Thymus (tissue), 14 donors: ENCODE measurements at places on chromosomes 5 and 9. TPM values are rescaled to one million over a fixed set of nuclear protein-coding genes. Genes with fewer than 3 reads are reported as not detected.
A peak's percentile ranks its signal among the peaks of the same experiment; 100 is the strongest.

- DNase-seq = no peak
Observed at GRCh38 chr9:98708933-98709911, at the start of gene GABBR2. Gene GABBR2, minus strand, starts transcription at chr9:98708935. Its CDS starts 198 bp downstream, at chr9:98708737.

- no peak for DNase-seq
Observed at GRCh38 chr5:10695759-10696543, 65.1 kb downstream of the DAP start.

GRCh38 chr5:33441241-33442177 is 744 bp downstream of the TARS1 start:
- peak; percentile 20 for DNase-seq

DNA sequence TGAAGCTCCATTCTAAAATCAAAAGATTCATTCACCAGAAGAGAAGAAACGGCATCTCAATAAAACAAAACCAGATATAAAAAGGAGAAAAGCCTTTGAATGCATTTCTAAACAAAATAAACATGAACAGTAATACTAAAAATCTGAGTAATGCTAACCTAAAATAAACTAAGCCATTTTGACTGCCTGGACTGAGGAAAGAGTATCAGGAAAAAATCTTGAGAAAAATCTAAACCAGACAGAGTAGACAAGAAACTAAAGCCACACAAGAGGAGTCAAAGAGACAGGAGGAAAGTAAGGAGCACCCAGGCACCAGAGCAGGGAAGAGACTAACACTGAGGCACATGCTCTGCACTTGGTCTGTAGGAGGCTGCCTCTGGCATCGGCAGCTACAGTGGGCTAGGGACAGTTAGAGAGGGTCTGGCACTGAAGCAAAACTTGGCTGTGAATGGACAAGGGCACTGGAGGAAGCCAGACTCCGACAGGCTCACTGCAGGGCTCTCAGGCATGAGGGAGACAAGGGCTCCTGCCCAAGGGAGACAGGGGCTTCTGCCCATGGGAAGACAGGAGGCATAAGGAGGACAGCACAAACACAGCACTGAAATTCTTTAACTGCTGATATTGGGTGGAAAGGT is 50.2 kb downstream of the DROSHA start:
- no peak for DNase-seq

DNA sequence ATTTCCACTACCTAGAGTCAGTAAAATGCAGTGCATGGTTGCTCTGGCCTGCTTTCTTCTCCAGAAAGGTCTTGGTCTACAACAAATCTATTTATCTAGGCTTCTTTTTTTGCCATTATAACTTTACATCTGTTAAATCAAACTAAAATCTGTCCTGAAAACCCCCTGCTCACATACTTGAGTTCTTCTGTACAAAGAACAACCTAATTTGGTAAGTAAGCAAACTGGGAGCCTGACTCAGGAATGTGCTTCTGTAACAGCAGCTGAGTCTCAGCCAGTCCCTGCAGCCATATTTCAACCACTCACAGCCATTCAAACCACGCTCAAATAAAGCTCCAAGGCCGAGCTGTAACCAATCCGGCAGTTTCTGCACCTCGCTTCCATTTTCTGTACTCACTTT is 95.8 kb downstream of the PLPP1 start:
- DNase-seq = no peak

LCN9 gene
- not detected for polyA plus RNA-seq

GRCh38 chr5:124742983-124743601 is 3.3 kb downstream of the ZNF608 start:
- DNase-seq = no peak

ATOX1 gene
- 145 TPM for polyA plus RNA-seq

DNA sequence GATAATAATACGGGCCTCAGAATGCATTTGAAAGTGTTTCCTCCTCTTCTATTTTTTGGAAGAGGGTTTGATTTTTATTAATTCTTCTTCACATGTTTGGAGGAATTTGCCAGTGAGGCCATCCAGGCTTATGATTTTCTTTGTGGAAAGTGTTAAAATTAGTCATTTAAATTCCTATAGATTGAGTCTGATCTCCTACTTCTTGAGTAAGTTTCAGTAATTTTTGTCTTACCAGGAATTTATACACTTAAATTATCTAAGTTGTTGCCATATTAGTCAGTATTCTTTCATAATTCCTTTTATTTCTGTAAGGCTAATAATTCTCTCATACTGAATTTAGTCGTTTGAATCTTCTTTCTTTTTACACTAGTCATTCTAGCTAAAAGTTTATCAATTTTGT is 25.2 kb upstream of the HAPLN1 start:
- no peak for DNase-seq

GRCh38 chr9:130343445-130343918 is 77.9 kb downstream of the HMCN2 start:
- peak; percentile 4 for DNase-seq

DNA sequence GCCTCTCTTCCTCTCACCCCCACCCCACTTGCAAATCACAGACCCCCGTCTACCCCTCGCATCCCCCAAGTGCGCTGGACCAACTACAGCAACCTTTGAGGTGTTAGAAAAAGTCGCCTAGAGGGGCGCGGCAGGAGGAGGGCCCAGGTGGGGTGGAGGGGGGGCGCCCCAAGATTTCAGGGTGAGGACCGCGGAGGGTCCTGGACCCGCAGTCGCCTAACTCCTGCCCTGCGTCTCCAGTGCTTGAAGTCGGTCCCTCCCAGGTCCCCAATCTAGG is 379 bp upstream of the EGFLAM start:
- no peak for DNase-seq

DNA sequence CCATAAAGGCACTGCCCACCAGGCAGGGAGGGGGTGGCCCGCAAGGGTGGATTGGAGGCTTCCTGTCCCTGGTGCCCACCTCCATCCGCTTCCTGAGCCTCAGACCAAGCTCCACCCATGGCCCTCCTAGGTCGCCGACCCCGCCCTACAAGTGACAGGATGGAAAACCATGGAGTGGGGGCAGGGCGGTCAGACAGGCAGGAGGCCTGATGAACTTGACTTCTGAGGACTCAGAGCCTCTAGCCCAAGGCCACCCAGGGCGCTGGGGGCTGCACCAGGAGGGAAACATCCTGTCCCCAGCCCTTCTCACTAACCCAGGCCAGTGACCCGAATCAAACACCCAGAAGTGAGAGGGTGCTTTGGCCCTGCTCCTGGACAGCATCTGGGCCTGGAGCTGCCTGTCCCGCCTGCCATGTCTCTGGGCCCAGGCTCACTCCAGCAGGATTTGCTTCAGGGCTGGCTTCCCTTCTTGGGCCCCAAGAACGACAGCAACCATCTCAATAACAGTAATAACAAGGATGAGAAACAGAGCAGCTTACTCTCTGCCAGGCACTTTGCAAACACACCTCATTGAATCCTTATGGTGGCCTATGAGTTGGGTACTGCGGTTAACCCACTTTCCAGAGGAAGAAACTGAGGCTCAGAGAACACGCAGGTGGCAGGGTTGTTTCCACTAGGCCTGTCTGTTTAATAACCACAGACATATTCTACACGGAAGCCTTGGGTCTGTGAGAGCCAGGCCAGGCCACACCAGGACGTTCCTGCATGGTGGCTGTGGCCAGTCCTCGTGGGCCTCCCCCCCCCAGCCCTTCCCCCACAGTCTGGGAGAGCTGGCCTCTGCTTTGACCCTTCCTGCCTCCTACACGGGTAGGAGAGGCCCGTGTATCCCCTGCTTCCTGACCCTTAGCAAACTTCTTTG is 4.4 kb upstream of the ST6GALNAC6 start:
- DNase-seq = no peak

- DNase-seq = no peak
Observed at GRCh38 chr5:102313912-102314311, 17.8 kb upstream of the SLCO4C1 start.

DNA sequence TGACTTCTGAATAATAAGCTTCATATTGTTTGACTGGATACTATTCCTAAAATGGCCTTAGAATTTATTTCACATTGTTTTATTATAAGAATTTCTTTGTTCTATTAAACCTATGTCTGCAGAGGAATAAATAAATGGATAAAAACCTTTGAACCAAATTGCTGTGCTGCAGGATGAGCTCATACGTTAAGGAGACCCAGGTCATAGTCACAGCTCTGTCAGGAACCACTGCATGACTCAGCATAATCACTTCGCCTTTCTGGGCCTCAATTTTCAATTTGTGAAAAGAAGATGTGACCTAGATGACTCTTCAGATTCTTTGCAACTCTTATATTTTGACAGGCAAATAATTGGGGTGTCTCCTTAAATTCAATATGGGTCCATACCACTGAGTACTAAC is 36.7 kb upstream of the HMHB1 start:
- DNase-seq = no peak

DNA sequence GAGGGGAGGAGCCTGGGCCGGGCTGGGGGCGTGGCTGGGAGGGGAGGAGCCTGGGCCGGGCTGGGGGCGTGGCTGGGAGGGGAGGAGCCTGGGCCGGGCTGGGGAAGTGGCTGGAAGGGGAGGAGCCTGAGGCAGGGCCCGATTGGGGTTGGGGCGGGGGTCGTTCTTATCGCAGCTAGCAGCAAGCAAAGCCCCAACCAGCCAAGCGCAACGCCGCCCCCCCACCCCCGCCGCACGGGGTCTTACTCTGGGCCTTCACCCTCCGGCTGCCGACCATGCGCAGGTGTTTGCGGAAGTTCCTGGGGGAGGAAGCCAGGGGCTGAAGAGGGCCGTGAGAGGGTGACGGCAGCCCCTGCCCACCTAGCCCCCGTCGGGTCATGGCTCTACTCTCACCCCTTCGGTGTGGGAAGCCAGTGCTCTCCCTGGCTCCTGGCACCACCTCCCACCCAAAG is 5.0 kb downstream of the NSMF start:
- no peak for DNase-seq

- no peak for DNase-seq
Observed at GRCh38 chr9:13146840-13147239, 132.7 kb downstream of the MPDZ start.
